ENCODE measurements at places on chromosomes 5 and 9. TPM values are rescaled to one million over a fixed set of nuclear protein-coding genes. Genes with fewer than 3 reads are reported as not detected.

The FBXL7 gene
- total RNA-seq: 3.3 TPM

The GPR21 gene
- 1.1 TPM for total RNA-seq

The GPX8 gene
- total RNA-seq: 72.0 TPM

The GCNT1 gene
- 14.7 TPM for total RNA-seq

The CDKN2A gene
- total RNA-seq: 28.2 TPM

The IL13 gene
- not detected for total RNA-seq

The KIAA1191 gene
- 41.8 TPM for total RNA-seq

The PCDHB9 gene
- 0.16 TPM for total RNA-seq

Measured in bronchial smooth muscle cell (primary cell).